ENCODE measurements at places on chromosomes 4 and X.
A peak's percentile ranks its signal among the peaks of the same experiment; 100 is the strongest.

DNA sequence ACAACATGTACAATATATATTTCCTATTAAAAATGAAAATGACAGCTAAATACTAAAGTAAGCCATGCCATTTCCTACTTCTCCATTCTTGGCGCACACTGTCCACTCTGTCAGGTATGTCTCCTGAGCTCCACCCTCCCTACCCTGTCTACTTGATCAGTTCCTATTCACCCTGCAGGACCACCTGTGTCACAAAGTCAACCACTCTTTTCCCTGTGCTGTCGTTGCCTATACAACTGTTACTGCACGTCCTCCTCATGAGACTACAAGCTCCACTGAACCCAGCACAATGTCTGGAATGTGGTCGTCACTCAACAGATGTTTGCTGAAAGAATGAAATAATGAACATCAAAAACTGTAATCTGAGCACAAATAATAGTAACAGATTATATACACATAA, 54.9 kb downstream of the SLC9A7 start:
- DNase-seq = no peak

- DNase-seq = no peak
Observed at GRCh38 chr4:6324461-6324998, 54.9 kb downstream of the WFS1 start.

DNA sequence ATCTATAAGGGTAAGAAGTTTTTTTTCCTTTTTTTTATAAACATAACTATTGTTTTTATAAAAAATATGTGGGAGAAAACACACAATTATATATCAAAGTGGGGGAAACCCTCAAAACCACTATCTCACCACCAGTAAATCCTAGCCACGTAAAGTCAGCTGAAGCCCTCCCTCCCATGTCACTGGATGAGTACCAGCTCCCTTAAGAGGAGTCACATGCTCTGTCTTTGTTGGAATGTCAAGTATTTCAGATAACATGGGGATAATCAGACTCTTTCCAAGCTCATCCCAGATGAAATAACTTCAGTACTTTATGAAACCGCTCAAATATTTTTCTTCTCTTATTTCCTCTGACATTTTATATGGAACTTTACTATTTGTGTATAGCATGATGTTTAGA, 2.4 kb downstream of the MYOZ2 start:
- no peak for DNase-seq

- DNase-seq = peak; percentile 62
Observed at GRCh38 chrX:38754102-38754790, 47.0 kb upstream of the MID1IP1 start.

GRCh38 chrX:4670606-4671005, 957.2 kb upstream of the PRKX start:
- DNase-seq = no peak

- no peak for DNase-seq
Observed at GRCh38 chr4:15186806-15187205, 184.5 kb downstream of the CPEB2 start.

DNA sequence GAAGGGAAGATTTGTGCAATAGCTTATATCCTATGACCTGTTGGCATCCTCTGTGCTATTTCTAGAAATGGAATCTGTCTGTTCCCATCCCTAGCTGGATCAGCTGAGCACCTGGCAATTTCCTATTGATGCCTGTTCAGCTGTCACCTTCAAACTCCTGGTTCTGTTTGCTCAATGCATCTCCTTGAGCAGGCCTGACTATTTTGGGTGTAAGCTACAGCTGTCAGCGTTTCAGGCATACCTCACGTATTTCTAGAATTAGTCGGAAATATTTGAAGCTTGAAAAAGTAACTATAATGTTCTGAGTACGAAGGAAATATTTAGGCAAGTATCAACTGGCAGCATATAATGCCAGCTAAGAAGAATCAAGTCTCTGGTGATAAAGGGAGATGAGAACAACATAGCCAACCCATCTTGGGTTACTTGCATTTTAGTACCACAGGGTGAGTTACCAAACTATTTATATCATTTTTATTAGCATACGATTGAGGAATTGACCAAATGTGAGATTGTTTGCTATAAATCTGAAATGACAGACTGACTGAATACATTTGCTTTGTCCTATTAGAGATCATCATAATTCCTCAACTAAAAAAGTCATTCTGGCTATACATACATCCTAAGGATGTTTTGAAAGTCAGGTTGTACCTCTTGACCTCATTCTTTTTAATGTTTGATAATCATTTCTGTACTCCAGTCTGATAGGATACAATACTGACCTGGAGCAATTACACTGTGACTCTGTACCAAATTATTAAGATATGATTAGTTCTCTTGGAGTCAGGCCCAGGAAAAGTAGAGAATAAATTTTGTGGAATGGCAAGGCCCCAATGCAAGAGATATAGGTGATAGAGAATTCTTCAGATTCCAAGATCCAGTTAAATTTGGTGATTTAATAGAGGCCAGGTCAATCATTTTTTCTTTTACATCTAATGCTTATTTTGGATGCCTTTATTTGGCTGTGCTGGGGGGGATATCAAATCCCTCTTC, 36.4 kb upstream of the PLAC1 start:
- DNase-seq = no peak

GRCh38 chr4:139761461-139761860, 95.8 kb downstream of the MGST2 start:
- no peak for DNase-seq

- peak; percentile 15 for DNase-seq
Observed at GRCh38 chrX:38768079-38768478, 33.2 kb upstream of the MID1IP1 start.

DNA sequence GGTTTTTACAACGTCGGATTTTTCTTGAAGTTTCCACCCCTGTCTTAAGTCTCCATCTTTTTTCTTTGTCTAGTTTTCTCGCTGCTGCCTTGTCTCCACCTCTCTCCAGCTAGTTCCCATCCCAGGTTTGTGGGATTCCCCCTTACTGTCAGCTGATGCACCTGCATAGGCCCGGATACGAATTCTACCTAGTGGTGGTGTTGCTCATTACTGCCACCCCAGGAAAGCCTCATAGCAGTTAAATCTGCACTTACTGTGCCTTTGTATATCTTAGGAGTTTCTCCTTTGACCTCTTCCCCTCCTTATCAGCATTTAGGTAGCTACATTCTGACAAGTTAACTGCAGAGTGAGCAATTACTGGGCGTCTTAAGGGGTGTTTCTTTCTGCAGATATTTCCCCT, 1693.1 kb upstream of the TENM3 start:
- no peak for DNase-seq

DNA sequence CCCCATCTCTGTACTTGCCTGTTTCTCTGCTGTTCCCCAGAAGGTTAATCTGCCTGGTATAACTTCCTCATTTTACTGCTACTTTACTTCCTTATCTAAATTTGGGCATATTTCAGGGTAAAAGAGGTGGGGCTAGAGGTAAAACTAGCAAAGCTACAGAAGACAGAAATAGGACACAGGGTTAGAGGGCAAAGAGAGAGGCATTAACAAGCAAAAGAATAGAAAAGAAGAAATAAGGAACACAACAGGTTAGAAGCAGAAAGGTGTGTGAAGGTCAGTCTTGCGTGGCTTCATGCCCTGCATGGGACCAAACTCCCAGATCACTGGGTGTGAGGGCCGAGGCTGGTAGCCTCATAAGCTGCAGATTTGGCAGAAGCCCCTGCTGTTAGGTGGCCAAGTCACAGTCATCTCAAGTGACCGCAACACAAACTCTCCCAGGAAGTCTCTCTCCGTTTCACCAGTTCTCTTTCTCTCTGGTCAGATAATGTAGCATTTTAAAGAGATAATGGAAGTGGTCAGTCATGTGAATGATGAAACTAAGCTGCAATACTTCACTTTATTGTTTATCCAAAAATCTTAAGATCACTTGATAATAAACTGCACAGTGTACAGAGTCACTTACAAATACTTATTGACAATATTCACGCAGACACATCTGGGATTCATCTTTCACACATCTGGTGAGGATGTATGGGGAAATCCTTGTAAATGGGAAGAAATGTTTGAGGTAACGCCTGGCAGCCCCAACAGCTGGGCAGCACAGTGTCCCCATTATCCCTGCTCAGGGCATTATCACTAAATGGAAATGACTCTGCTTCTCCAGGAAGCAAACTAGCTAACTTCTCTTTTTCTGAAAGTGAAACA, 16.4 kb downstream of the TMEM154 start:
- DNase-seq = no peak

DNA sequence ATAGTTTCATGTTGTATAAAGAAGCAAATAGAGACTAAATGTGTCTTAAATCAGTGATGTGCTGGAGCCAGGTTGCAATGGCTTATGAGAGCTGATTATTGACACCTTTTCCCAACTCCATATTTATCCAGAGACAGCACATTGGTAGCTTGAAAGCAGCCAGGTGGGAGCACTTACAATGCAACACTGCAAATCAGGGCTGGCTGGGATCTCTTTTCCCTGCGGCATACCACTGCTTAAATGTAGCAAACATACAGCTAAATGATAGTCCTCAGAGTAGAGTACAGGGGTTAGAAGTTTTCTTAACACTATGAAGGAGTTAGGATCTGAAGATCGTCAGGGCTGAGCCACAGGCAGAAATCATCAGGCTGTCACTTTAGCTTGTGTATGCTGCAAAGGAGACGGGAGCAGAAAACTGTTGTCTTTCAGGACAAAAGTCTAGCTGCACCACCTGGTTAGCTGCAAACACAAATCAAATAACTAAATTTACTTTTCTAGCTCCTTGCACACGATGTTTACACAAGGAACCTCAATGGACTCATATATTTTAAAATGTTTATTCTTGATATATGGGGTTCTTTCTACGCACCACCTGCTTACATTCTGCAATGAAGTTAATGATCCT, 527.3 kb downstream of the TLL1 start:
- DNase-seq = no peak

DNA sequence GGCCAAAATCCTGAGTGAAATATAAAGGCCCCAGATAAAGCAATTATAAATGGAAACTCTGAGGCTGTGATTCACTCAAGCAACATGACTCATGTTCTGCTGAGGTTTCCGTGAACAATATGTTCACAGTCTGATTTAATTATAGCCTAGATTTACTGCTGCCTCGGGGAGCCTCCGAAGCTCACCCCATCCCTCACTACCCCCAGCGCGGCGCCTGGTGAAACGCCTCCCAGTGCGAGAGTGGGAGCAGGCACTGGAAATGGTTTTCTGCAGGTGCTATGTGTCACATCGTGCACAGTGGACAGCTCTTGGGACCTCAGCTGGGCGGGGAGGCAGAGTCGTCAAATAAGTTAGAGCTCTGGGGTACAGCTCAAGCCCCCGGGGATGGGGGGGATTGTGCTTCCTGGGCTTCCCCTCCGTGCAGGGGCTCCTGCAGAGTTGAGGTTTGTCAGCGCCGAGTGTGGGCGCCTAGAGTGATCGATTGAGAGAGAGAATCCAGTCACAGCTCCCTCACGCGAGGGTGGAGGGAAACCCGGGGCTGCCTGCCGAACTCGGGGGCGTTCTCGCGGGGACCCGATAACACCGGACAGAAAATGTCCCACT, 110.6 kb downstream of the PHKA2 start:
- DNase-seq = peak; percentile 46

DNA sequence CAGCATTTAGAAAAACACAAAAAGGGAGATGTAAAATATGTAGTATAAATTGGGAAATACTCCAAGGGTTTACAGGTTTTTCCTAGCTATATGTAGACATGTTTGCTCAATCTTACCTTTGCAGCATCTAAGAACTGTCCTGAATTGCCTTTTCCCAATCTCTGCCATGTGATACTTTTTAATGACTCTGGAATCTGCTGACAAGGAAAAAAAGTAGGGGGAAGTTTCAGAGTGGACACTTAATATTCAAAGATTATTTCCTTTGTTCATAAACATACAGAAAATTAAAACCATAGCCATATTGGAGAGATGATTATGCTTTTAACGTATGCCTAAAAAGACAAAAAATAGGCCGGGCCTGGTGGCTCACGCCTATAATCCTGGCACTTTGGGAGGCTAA, 41.4 kb downstream of the ABCB7 start:
- DNase-seq = no peak

DNA sequence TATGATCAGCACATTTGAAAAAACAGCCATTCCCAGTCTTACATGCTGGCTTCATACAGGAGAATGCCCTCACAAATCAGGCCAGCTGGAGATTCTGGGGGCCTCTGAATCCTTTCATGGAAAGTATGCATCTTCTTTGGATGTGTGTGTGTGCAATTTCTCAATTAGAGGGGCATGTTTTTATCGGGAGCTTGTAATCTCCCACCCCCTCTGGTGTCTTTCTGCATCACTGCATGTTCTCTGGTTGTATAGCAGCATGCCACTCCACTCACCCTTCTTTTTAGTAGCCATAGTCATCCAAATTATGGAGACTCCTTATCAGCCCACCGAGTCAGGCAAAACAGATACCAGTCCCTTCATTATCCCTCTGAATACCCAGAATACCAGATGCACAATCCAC, 282.2 kb upstream of the SLIT2 start:
- DNase-seq = no peak

- no peak for DNase-seq
Observed at GRCh38 chr4:3472411-3473141, 9.5 kb downstream of the DOK7 start.

DNA sequence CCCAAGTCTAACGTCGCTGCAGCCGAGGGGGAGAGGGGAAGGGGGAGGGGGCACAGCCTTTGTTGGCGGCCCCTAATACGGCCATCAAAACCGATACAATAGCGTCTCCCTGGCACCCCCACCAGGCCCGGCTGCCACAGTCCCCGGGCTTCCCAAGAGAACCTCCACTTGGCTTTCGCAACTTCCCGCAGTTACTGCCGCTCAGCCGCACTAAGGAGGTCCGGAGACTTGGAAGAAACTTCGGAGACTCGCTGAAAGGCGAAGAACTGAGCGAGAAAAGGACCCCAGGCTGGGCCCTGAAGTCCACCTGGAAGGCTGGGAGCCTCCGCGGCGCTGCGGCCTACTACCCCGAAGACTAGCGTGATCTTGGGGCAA, 2.8 kb downstream of the NKX6-1 start:
- no peak for DNase-seq

DNA sequence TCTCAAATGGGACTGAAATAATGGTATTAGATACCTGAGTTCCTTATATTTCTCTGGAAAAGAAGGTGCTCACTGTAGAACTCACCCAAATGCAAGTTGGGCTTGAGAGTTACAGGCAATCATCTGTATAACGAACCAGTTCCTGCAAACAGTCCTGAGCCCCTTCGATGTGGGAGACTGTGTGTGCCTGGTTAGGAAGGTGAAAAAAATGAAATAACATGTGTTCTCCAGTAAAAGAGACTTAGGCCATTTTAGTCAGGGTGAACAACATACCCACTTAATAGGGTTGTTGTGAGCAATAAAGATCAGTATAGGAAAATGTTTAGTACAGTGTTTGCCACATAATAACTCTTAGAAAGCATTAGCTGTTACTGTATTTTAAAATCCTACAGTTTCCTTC, 23.4 kb downstream of the STIM2 start:
- no peak for DNase-seq

DNA sequence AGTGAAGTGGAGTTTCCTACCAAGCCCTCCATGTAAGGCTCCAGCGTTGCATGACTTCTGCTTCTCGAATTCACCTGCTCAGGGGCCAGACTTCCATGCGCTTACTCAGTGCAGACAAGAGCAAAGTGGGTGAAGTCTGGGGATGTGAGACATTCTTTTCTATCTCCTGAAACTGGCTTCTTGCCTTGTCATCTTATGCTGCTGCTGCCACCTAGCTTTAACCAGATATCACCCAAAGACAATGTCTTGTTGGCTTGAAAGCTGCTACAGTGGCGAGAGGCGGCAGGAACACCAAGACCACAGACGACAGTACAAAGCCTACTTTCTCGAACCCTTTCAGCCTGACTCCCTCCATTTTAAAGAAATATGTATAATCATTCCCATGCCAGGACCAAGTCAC, 103.6 kb upstream of the ADGRG2 start:
- no peak for DNase-seq

Data from endothelial cell of umbilical vein (primary cell).